ENCODE measurements at places on chromosomes 3 and 15.

DNA sequence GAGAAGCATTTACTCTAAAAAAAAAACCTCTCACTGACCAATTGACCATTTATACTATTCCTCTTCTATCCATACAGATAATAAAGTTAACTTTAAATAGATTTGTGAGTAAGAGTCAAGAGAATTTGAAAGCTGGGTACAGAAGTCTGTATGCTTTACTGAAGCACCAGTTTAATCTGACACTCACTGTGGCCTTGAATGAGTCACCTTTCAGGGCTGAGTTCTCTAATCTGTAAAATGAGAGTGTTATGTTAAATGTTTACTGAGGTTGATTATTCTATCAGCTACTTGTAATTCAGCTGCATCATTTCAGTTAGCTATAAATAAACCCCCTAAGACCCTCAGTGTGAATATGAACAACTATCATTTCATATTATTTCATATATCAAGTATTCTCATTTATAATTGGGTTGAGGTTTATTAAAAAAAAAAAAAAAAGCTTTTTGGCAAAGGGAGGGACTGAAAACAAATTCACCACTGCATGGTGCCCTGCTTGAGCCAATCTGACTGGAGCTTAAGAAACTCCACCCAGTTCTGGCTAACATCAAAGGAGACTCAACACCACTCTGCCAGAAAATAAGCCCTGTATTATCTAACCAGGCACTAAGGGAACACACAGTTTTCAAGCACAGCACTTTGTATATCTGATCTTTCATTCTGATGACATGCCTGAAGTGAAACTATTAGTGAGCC is 2.8 kb downstream of the MAP4 start:
- DNase-seq = no peak

- DNase-seq = no peak
Measured at GRCh38 chr15:25392806-25393205, 46.0 kb downstream of the UBE3A start.

- DNase-seq = peak; percentile 26
Measured at GRCh38 chr15:57509965-57510364, 81.7 kb upstream of the MYZAP start.

GRCh38 chr15:25182736-25183445 is 228.1 kb downstream of the SNRPN start:
- no peak for DNase-seq

DNA sequence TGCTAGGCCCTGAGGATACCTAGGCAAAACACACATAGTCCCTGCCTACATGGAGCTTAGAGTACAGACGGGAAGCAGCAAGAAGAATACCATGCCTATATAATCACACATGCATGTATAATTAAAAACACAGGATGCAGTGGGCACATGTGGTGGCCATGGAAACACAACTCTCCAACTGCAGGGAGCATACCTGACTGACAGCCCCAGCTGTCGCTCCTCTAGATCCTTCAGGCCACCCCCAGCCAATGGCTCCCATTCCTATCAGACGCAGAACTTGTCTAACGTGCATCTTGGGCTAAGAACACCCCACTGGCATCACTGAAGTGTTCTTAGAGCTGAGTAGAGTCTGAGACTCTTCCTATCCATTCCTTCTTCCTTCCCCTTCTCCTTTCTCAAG is 125.5 kb upstream of the FRMD4B start:
- no peak for DNase-seq

GRCh38 chr3:69115731-69116130 is 6.7 kb downstream of the LMOD3 start:
- DNase-seq = no peak

DNA sequence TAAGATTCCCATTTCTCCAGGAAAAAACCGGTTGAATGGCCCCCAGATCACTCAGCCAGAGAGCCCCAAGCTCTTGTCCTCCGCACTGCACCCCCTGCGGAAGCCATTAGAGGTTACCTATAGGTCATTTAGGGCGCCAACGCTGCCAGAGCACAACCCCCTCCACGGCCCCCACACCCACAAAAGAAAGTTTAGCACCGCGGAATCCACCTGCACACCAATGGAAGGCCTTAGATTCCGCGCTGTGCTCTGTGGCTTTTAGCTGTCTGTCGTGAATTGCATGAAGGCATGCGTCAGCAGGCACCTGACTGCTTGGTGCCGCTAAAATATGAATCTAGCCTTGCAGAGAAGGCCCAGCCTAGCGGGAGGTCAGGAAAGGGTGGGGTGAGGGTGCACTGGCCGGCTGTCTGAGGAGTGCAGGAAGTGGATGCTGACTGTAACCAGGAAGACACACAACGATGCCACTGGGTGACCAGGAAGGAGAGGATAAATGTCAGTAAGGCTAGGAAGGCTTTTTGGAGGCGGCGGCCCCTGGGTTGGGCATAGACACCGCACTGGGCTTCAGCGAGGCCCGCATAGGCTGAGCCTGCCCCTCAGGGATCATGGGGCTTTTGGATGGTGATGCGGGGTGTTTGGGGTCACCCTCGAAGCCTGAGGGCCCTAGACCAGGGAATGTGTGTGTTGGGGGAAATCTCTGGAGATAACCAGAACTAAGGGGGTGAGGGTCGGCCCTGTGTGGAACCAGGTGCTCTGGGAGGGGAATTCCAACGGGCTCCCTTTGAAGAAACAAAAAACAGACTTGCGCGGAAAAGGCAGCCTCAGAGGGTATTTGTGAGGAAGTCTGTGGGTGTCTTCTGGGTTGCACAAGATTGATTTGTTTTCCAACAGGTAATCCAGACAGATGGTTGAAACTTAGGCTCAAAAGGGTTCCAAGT is 976 bp upstream of the NUP210 start:
- peak; percentile 29 for DNase-seq

DNA sequence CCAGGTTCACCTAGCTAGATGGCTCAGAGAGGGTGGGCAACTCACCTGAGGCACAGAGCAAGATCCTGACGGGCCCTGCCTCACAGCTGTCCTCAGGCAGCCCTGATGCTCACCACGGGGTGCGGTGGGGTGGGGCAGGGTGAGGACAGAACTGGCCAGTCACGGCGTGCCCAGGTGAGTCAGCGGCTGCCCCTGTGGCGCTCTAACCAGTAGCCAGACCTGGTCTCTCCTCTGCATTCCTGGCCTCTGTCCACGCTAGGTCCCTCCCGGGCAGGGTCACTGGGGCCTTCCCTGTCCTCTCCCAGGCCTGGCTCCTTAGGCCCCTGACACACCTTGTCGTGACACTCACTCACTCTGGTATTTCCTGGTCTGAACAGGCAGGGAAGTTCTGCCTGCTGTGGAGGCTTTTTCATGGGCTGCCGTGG is 901 bp downstream of the ALS2CL start:
- DNase-seq = no peak

- DNase-seq = no peak
Measured at GRCh38 chr3:103684904-103685303, 1250.1 kb downstream of the ZPLD1 start.

DNA sequence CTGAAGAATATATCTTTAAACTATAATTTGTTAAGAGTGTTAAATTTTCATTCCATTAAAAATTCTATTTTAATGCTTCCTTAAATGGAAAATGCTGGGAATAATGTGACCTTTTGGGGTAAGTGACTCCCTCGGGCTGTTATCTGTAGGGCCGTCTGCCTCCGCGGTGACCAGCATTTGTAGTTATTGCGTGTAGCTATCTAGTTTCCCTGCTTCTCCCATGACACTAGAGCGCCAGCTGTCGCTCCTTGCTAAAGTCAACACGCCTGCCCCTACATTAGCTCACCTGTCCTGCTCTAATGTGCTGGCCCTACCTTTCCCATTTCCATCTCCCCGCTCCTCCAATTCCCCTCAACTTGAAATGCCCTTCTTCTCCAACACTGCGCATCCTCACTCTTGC is 12.4 kb upstream of the CHRM5 start:
- DNase-seq = peak; percentile 75

DNA sequence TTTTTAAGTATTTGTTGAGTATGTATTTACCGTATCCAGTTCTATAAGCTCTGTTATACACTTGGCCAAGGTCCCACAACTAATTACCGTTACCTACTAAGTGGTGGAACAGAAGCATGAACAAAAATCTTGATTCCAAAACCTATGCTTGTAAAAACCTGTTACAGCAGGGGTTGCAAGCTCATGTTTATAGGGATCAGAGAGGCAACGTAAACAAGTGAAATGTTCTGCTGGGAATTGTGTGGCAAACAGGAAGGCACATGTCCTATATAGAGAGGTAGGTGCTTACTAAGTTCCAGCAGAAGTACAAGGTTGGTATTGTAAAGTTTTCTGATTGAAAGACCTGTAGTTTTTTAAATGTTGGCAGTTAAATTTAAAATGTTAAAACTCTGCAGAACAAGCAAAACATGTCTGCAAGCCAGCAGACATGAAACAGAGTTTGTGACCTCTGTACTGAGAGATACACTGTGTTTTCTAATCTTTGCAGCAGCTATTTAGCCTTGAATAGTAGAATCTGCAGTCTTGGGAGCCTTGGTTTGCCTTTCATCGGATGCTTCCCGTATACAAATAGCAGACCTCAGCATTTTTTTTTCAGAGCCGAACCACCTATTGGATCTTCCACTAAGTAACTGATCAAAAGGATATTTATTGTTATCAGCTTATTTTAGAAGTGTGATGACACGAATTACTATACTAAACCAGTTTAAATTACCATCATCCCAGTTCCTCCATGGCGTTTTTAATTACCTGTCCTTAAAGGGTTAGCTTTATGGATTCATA is 11.4 kb downstream of the IREB2 start:
- no peak for DNase-seq

- no peak for DNase-seq
Measured at GRCh38 chr3:16288664-16289063, 23.7 kb downstream of the OXNAD1 start.

- DNase-seq = no peak
Measured at GRCh38 chr3:134066158-134066541, 36.4 kb upstream of the SLCO2A1 start.

DNA sequence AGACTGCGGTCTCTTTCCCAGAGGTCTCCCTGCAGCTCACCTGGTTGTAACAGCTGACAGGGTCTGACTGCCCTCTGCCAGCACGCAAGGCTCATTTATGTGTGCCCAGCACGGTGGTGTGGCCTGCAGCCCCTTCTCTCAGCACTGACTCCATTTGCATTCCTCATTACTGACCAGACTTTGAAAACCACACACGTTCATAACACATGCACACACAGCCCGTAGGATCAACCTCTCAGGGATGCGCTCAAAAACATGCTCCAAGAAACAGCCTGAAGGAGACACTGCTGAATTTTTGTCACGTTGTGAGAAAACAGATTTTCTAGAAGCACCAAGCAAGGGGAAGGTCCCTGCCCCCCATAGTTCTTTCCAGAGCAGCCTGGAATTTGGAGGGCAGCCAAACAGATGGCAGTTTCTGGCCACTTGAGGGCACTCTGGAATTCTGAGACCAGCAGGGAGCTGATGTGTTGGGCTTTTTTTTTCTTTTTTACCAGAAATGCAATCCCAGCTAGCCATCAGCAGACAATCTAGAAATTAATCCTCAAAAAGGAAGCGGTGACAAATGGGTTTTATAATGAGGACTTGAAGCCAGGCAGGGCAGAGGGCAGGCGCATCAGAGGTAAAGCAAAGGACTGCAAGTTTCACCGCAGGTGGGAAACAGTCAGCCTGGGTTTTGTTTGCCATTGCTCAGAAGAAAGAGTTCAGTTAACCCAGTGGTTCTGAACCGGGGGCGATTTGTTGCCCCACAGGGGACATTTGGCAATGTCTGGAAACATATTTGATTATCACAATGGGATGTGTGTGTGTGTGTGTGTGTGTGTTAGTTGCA is 170.5 kb upstream of the PROK2 start:
- peak; percentile 26 for DNase-seq

DNA sequence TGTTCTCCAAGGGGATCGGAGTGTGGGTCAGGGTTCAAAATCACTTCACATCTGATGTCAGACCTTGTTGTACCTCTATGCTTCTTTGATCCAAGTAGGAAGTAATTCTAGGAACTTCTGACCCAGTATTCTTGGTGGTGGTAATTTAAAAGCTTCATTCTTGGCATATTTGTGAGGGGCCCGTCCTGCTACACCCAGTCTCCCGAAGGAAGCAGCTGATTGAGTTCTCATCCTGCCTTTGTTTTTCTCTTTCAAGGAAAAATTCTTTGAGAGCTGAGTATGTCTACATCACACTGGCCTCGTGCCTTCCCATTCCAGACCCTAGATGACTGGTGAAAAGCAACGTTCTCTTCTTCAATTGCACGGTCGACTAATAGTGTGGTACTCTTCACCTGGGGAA is 234.4 kb upstream of the TPRG1 start:
- DNase-seq = no peak
